ENCODE measurements at places on chromosomes 2 and 18. TPM values are rescaled to one million over a fixed set of nuclear protein-coding genes. Genes with fewer than 3 reads are reported as not detected.

SCYGR4 gene
- not detected for total RNA-seq

GRCh38 chr2:126784045-126784444 is 114.6 kb upstream of the TEX51 start:
- no peak for DNase-seq

HTR2B gene
- total RNA-seq, result not detected

- DNase-seq, result peak; percentile 21
Observed at GRCh38 chr2:217822296-217823252, 180.2 kb downstream of the TNS1 start.

GRCh38 chr2:153091344-153091743 is 372.9 kb downstream of the ARL6IP6 start:
- no peak for DNase-seq

GRCh38 chr2:235740821-235741220 is 247.0 kb downstream of the AGAP1 start:
- peak; percentile 84 for DNase-seq

RAB3GAP1 gene
- 40.4 TPM for total RNA-seq

GRCh38 chr18:65352186-65352585 is 398.6 kb upstream of the CDH7 start:
- no peak for DNase-seq

KCMF1 gene
- total RNA-seq, result 120 TPM

IL37 gene
- not detected for total RNA-seq

EGR4 gene
- not detected for total RNA-seq

MOCOS gene
- total RNA-seq, result 7.2 TPM

ANKRD29 gene
- 6.6 TPM for total RNA-seq

DNA sequence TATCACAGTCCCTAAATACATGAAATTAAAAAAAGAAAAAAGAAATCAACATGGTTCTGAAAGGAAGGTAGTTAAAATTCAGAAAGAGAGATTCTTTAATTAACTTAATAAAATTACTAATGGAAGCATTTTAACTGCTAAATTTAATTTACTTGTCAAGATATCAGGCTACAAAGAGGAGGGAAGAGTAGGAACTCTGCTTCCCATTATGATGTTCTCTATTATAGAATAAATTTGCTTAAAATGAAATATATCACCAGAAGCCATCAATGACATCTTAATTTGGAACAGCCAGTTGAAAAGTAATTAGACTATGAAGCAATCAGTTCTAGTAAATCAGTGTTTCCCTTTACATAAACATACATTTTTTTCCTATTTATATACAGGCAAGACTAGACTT is 611.8 kb upstream of the FANCL start:
- DNase-seq, result no peak

DNA sequence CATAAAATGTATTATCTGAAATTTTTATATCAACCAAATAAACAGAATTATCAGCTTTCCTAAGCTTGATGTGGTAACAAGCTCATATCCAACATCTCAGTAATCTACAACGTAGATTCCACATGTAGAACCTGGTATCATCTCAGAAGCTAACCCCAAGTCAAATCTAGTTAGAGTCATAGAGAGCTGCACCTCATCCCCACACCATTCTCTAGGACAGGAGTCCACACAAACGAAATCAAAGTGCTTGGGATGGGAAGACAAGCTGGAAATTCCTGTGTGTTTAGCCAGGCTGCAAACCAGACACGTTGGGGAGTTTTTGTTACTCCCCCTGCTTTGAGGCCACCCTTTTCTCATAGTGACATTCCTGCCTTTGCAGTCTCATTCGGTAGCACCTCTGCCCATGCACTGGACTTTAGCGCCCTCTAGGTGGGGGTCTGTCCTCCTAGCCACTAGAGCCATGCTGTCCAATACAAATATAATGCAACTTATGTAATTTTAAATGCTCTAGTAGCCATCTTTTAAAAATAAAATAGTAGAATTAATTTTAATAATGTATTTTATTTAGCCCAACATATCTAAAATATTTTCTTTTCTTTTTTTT is 28.1 kb upstream of the SATB2 start:
- DNase-seq, result peak; percentile 87

DNA sequence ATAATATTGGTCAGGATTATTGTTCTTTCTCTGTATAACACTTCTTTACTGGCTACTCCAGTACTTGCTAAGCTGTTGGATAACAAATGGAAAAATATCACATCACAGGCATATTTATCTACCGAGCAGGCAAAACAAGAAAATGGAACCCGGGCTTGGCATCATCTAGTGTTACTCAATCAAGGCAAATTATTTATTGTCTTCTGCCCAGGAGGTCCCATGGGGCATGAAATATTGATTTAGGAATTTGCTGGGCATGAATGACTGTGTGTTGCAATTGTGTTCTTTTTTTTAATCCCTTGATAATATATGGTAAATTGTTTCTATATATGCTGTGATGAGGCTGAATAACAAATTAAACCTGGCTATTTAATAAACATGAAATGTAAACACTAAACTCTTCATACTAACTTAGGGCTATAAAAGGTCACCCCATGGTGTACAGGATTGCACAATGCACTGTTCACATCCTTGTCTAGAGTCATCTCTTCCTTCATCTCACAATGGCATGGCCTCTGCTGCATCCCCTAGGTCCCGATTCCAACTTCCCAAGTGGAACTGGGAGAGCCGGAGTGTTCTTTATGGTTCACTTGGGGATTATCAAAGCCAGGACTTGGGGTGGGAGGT is 2.2 kb upstream of the PARD3B start:
- DNase-seq, result no peak

DNA sequence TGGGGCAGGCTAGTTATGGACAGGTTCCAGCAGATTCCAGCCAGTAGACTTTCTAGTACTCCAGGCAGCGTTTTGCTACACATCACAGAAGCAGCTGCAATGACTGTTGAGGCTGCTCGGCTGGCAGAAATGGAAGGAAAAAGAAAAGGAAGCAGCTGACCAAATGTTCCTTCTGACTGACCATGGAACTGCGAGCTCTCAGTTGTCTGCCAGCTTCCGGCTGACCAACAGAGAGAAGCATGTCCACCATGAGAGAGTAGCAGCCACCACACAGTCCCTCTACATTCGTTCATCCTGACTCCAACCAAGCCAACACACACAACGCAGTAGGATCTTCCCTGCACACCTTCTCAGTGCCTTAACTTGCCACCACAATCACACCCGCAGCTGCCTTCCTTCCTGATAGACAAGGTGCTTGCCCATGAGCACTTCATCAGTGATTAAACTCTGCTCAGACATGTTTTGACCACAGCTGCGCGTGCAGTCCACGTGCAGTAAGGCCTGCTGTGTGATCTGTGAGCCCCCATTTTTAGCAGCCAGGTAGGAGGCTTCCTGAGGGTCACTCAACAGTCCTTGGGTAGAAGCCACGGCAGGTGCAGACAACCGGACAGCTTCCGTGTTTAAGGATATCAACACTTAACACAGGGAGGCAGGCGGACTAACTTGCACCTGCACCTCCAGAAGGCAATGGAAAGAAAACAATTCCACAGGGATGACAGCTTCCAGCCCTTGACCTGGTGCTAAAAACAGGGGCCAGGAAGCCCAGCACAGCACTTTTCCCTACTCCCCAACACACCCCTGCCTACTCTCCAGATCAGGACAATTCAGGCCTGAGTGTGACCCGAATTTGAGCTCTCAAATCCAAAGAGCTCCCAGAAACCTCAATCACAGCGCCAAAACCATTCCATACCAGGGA is 996 bp downstream of the TGFBRAP1 start:
- peak; percentile 37 for DNase-seq

RBKS gene
- total RNA-seq, result 0.54 TPM

- DNase-seq, result no peak
Observed at GRCh38 chr2:157173740-157174184, 83.7 kb upstream of the GALNT5 start.

All from GM23338 (cell line).